Fibroblast of skin of left biceps (primary cell): ENCODE measurements at places on chromosomes 16 and 17.

GRCh38 chr16:20870122-20870820 is 29.9 kb downstream of the DCUN1D3 start:
- DNase-seq: no peak

DNA sequence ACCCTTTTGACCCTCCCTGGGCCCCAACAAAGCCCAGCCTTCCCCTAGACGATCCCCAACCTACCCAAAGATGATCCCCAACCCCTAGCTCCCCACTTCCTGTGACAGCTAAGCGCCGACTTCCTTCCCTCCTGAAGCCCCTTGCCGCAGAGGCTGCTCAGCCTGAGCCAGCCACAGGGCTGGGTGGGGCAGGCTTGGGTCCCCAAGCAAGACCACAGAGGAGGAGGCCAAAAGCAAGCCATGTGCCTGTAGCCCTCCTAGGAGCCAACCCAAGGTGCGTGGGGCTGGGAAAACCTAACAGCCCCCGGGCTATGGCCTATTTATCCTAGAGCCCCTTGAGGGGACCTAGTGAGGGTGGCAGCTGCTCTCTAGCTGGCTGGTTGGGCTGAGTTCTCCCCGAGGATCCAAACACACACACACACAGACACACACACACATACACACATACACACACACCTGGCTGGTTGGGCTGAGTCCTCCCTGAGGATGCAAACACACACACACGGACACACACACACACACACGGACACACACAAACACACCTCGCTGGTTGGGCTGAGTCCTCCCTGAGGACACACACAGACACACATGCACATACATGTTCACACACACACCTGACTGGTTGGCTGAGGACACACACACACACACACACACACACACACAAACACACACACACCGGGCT is 4.8 kb downstream of the ARRB2 start:
- DNase-seq: no peak

DNA sequence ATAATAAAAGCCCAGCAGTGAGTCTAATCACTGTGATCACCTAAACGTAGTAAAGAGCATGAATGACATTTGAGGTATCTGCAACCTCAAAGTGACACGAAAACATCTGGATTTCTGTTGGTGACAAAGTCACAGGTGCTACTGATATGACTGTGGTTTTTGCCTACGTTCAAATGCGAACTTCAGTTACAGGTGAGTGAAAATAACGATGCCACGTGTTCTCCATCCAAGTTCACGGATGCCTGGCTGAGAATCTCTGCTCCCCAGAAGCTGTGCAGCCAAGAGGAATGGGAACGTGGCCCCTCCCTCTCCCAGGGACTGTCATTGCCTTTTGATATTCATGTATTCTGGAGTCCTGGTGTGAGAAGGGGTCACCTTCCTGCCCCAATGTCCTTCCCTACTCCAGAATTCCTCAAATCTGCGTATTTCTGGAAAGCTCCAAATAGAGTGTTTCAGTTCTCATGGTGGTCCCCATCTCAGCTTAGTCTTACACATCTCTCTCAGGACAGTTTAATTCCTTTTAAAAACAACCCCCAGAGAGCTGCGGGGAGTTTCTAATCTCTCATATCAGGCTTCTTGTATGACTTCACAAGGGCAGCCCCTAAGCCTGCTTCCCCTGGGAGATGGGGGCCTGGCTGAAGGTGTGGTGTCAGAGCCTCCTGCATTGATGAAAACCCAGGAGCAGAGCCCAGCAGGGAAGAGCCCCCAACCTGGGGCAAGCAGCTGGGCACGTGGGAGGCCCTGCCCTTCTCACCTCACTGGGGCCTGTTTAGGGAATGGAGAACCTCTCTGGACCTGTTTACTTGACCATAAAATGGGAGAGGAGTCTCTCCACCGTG is 25.8 kb downstream of the PIK3R5 start:
- no peak for DNase-seq

GRCh38 chr16:64409783-64410210 is 712.1 kb downstream of the CDH11 start:
- DNase-seq: no peak

GRCh38 chr17:4124999-4125398 is 17.8 kb downstream of the ZZEF1 start:
- no peak for DNase-seq
